ENCODE measurements at places on chromosomes 2 and 18.

GRCh38 chr2:46298522-46299353, 1.5 kb downstream of the EPAS1 start:
- peak; percentile 58 for DNase-seq

GRCh38 chr2:1223791-1224190, 189.5 kb upstream of the TPO start:
- DNase-seq, result no peak

DNA sequence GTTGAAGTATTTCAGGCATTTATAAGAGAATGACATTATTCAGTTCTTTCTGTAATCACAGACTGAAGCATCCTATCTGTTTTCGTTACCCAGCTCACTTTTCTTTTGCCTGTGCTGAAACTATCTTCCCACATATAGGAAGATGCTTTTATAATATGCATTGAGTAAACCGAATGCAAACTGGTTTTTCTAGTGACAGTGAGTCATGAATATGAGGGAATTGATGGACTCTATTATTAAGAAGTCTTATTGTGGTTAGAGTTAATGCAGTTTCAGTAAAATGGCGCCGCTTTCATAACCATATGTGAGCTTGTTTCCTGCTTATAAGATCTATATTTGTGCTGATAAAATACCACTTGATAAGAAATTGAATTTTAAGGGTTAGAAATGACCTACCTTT, 59.2 kb downstream of the ACVR2A start:
- DNase-seq, result no peak

GRCh38 chr2:186734957-186735734, 41.3 kb downstream of the FAM171B start:
- no peak for DNase-seq

- peak; percentile 35 for DNase-seq
These were observed 455.9 kb upstream of the UBE2E3 start for GRCh38 chr2:180524499-180524898.

GRCh38 chr18:5646739-5647138, 102.9 kb upstream of the EPB41L3 start:
- DNase-seq, result no peak

GRCh38 chr2:239896075-239896474, 129.1 kb downstream of the NDUFA10 start:
- no peak for DNase-seq

DNA sequence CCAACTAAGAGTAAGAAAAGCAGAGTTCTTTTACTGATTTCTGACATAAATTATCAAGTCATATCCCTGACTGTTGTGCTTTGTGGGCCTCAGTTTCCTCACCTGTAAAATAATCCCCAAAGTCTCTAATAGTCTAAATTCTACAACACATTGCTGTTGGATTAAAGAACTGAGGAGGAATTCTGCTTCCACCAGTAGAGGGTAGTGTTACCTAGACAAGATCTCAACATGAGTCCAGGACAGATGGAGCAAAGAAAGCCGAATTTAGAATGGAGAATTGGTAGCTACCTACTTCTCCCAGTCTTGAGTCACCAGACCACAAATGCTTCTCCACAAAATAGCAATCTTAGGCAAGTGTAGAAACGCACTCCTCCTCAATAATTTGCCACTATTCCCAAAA, 462.5 kb upstream of the FSHR start:
- peak; percentile 61 for DNase-seq

DNA sequence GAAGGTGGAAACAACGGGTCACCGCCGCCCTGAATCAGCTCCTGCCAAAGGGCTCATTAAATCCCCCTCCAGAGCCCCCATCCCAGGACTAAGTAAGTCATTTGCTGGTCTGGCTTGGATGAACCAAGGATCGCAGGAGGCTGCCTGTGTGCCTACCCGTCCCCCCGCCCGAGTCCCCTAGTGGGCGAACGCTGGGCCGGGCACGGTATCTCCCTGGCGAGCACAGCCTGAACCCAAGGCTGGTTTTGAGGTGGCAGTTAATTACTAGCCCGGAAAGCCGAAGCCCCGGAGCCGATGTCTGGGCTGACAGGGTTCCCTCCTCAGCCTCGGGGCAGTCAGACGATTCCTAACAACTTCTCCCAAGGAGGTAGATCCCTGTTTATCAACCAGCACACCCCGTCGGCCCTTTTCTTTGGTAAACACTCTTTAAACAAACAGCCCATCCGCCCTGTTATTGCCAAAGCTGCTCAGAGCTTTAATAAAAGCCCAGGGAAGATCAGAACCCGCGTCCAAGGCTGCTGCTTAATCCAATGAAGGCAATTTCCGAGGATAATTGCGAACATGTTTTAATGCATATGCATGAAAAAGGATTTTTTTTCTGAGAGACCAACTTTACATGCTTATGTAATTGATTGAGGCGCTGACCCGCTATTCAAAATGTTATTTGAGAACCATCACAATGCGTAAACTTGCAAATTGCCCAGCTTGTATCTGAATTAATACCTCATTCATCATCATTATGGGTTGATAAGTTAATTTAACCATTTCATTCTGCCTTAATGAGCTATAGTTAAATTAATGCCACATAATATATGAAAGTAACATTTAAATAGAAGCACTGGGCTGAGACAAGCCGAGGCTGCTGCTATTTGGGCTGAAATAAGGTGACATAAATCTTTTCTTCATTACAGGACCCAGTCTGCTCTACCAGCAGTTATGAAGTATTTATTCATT, 10.5 kb downstream of the EVX2 start:
- peak; percentile 50 for DNase-seq

DNA sequence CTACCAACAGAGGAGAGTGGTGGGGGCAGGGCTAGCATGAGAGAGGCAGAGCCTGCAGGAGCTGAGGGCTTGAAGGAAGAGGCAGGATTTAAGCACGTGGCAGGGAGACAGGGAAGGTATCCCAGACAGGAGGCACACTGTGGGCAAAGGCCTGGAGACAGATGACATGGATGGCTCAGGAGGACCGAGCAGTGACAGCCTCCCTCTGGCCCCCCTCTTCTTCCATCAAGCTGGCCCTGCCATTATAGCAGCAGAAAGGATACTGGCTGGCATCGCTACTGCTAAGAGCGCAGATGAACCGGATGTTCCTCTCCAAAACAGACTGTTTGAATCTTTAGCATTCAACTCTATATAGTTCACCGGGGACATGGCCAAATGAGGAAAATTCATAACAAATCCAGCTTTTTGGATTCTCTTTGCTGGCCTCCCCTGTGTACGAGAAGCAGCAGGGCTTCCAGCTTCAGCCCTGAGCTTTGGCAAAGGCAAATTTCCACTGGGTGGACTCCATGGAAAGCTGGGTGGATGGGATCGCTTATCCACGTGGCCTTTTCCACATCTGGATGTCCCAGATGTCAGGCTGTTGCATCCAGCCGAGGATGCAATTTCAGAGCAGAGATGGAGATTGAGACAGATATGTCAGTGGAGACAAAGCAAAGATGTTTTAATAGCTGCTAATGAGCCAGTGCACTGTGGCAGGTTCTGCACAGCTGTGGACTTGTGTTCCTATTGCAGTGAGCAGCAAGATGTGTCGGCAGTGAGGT, 36.2 kb downstream of the CAPN13 start:
- DNase-seq, result no peak

GRCh38 chr2:220227266-220227920, 600.0 kb downstream of the SLC4A3 start:
- DNase-seq, result no peak

GRCh38 chr2:61011678-61012077, 5.8 kb upstream of the PEX13 start:
- no peak for DNase-seq

GRCh38 chr2:218821605-218822211, 9.9 kb downstream of the PRKAG3 start:
- DNase-seq, result no peak

- no peak for DNase-seq
These were observed 22.9 kb upstream of the GRB14 start for GRCh38 chr2:164644036-164644700.

DNA sequence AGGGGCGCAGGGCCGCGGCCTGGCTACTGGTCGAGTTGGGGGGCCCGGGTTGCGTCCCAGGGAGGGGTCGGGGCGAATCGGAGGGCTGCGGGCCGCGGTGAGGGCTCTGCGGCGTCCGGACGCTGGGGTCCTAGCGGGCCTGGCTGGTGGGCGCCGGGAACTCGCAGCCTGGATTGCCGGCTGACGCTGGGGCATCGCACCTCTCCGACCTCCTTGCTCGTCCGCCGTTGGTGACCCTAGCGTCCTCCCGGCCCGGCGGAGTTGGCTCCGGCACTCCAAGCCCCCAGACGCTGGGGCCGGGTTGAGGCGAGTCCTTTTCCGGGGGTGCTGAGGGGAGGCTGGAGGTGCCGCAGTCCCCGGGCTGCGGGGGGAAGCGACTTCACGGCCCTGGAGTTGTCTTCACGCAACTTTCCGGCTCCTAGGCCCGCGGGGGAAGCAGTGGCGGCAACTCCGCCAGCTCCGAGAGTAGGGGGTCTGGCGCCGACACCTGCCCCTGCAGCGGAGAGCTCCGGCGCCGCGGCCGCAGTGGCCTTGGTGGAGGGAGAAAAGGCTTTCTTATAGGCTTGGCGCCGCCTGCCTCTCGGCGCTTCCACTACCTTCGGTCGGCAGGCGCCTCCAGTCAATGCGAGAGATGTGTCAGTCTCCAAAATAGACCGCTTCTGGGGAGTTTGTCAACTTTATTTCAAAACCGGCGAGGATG, 70.3 kb downstream of the HAUS1 start:
- peak; percentile 79 for DNase-seq

GRCh38 chr2:219509780-219510511, 4.3 kb upstream of the ASIC4 start:
- peak; percentile 88 for DNase-seq

DNA sequence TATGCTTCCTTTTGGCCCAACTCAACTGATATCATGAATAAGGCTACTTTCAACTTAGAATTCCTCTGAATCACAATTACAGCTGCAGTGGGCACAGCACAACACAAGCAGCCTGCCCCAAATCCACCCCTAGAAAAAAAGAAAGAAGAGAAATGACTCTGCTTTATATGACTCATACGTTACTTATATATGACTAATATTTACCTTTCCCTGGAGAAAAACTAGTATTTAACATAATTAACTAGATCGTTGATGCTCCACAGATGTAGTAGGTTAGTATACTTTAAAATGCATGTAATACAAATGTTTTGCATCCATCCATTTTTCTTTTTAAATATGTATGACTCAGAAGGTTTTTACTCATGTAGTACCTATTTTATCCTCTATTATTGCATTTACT, 133.3 kb upstream of the UNC80 start:
- DNase-seq, result no peak

DNA sequence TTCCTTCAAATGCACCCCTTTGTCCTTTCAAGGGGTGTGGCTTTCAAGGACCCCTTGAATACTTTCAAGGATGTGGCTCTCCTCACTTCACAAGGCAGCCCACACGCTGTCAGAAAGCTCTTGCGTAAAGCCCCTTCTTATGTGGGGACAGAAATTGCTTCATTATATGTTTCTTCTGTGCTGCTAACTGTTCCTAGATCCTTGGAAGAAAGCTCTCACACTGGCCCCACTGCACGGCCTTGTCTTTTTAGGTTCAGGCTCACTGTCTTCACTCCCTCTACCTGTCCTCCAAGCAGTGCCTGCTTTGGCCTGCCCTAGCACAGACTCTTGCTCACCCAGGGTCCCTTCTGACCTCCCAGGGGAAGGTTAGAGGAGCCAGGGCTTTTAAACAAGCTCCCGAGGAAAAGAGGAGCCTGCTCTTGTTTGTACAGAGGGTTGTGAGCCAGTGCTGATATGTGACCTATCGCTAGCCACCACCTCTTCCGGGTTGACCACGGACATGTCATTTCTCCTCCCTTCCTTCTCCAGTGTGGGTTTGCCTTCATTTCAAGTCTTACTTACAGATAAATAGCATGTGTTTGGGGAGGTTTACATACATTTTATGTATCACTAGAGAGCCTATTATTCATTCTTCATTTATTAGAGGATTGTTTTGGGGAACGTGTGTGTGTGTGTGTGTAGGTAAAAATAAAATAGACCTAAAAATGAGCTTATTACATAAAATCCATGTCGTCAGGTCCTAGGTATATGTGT, 94.7 kb downstream of the RTN4 start:
- DNase-seq, result no peak

DNA sequence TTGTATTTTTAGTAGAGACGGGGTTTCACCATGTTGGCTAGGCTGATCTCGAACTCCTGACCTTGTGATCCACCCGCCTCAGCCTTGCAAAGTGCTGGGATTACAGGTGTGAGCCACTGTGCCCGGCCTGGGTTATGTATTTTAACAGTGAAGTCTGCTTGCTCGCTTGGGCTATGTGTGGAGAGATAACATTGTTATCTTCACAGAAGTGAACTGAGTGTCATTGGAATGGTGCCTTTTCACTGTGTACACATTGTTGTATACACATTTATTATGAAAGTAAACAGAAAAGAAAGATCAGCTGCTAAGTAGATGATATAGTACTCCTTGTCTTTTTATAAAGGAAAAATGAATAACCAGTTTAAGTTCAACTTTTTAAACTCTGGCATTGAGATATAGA, 30.4 kb downstream of the RNF138 start:
- DNase-seq, result no peak

GRCh38 chr2:168565112-168565511, 109.0 kb downstream of the CERS6 start:
- no peak for DNase-seq

DNA sequence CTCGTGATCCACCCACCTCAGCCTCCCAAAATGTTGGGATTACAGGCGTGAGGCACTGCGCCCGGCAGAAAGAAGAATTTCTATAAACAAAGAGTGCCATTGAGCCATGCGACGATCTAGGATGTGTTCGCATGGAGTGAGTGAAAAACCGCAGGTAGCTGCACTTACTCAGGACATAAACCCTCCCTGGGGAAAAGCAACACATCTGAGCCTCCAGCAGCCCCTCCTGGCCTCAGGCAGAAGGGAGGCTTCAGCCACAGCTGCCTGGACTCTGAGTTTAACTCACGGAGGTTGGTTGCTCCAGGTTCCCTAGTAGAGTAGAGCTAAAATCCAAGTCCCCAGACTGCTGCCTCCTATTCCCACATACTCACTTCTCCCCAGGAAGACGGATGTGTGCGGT, 11.3 kb upstream of the STK25 start:
- DNase-seq, result no peak

DNA sequence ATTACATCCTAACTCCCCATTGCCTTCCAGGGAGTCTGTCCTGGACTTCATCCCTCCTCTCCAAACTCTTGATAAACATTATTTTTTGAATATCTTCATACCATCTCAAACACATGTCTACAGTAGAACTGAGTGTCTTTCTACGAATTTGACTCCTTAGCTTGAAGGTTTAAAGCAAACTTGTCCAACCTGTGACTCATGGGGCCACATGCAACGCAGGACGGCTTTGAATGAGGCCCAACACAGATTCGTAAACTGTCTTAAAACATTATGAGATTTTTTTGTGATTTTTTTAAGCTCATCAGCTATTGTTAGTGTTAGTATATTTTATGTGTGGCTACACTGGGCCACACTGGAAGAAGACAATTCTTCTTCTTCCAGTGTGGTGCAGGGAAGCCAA, 98.1 kb downstream of the PARD3B start:
- no peak for DNase-seq

GRCh38 chr2:128435576-128436478, 117.2 kb upstream of the HS6ST1 start:
- DNase-seq, result no peak

DNA sequence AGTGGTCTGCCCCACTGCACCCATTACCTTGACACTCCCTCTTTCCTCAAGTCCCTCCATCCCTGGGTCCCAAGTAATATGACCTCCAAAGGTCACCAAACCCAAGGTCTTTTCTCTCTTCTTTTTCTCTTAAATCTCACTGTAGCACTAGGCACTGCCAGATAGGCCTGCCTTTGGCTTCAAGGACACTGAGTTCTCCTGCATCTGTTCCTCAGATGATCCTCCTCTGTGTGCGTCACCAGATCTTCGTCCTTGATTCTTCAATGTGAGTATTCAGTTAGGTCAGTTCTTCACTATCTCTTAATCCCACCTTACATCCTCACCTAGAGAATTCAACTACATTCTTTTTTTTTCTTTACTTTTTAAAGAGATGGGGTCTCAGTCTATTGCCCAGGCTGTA, 249.2 kb downstream of the NBAS start:
- no peak for DNase-seq

All from neural progenitor cell (in vitro differentiated cells).